ENCODE measurements at places on chromosomes 4 and X. TPM values are rescaled to one million over a fixed set of nuclear protein-coding genes. Genes with fewer than 3 reads are reported as not detected.

- DNase-seq: no peak
- no peaks in the 10 kb centered on the region for H3K27me3 ChIP-seq
- no peaks in the 10 kb centered on the region for H3K36me3 ChIP-seq
Measured at GRCh38 chr4:112109360-112110058, 35.7 kb upstream of the FAM241A start.

TSPAN5 gene
- 4.1 TPM for total RNA-seq

DNA sequence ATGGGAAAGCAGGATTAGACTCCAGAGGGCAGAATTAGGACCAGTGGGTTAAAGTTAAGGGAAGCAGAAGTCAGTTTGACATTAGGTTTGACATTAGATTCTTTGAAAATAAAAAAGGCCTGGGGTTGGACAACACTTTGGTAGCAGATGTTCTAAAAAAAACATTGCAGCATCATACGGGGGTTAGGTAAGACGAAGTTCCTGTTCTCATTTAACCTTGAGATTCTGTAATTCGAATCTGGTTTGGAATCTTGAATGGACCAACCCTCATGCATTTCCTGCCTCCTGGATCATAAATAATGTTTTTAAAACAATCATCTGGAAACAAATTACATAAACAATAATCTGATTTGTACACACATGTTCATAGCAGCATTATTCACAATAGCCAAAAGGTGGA, 181.0 kb downstream of the SHROOM3 start:
- peaks cover 11% of the 10 kb centered on the region for H3K4me1 ChIP-seq
- H3K36me3 ChIP-seq: no peaks in the 10 kb centered on the region

SHROOM4 gene
- total RNA-seq: 11.1 TPM

- H3K36me3 ChIP-seq: no peaks in the 10 kb centered on the region
- no peak for DNase-seq
- H3K4me3 ChIP-seq: no peak overlapping the region
- no peak overlapping the region for H3K27ac ChIP-seq
- no peaks in the 10 kb centered on the region for H3K4me1 ChIP-seq
Measured at GRCh38 chr4:24683116-24683515, 98.8 kb upstream of the DHX15 start.

DNA sequence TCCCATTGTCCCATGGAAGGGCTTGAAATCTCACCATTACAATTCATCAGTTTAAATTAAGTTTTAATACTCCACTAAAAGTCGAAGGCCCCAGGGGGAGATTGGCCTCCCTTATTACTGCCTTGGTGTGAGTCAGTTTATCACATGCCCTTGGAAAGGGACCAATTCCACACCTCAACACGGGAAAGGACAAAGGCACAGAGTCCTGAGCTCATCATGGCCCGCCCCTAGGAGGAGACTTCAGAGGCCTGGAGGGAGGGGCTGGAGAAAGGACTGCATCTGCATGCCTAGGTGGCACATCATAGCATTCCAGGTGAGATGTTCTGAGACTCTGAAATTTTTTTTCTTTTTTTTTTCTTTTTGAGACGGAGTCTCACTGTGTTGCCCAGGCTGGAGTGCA, 2.8 kb upstream of the SEL1L3 start:
- no peaks in the 10 kb centered on the region for H3K27me3 ChIP-seq
- H3K27ac ChIP-seq: no peak overlapping the region
- H3K36me3 ChIP-seq: no peaks in the 10 kb centered on the region
- DNase-seq: no peak

- no peak overlapping the region for H3K4me3 ChIP-seq
Measured at GRCh38 chr4:149708513-149709130, 107.0 kb downstream of the IQCM start.

- no peak for DNase-seq
- H3K36me3 ChIP-seq: no peaks in the 10 kb centered on the region
- H3K27ac ChIP-seq: no peak overlapping the region
- no peaks in the 10 kb centered on the region for H3K27me3 ChIP-seq
- H3K4me1 ChIP-seq: peaks cover 43% of the 10 kb centered on the region
Measured at GRCh38 chr4:3367866-3368265, 73.9 kb upstream of the HGFAC start.

MORF4L2 gene
- 149 TPM for total RNA-seq

DNA sequence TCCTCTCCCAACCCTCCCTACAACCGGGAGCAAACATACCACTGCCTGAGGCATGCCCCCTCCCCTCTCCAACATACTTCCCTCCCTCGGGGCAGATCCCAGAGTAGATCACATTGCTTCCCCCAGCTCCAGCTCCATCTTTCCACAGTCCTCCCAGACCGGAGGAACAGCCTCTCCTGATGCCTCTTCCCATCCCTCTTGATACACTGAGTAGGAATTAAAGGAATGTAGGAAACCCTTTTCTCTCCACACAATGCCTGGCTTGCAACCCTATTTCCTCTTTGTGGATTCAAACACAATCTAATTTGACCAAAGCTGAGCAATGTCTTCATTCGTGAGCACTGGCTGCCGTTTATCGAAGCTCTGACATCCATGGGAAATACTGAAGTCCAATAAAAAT, 339.8 kb downstream of the BCOR start:
- H3K4me1 ChIP-seq: no peaks in the 10 kb centered on the region
- no peaks in the 10 kb centered on the region for H3K36me3 ChIP-seq
- no peak overlapping the region for H3K27ac ChIP-seq
- H3K27me3 ChIP-seq: no peaks in the 10 kb centered on the region

GRCh38 chr4:55503169-55503568, 43.5 kb downstream of the CLOCK start:
- no peaks in the 10 kb centered on the region for H3K27me3 ChIP-seq
- DNase-seq: no peak
- H3K36me3 ChIP-seq: no peaks in the 10 kb centered on the region
- H3K4me1 ChIP-seq: peaks cover 4% of the 10 kb centered on the region

NPY1R gene
- total RNA-seq: 0.92 TPM

DNA sequence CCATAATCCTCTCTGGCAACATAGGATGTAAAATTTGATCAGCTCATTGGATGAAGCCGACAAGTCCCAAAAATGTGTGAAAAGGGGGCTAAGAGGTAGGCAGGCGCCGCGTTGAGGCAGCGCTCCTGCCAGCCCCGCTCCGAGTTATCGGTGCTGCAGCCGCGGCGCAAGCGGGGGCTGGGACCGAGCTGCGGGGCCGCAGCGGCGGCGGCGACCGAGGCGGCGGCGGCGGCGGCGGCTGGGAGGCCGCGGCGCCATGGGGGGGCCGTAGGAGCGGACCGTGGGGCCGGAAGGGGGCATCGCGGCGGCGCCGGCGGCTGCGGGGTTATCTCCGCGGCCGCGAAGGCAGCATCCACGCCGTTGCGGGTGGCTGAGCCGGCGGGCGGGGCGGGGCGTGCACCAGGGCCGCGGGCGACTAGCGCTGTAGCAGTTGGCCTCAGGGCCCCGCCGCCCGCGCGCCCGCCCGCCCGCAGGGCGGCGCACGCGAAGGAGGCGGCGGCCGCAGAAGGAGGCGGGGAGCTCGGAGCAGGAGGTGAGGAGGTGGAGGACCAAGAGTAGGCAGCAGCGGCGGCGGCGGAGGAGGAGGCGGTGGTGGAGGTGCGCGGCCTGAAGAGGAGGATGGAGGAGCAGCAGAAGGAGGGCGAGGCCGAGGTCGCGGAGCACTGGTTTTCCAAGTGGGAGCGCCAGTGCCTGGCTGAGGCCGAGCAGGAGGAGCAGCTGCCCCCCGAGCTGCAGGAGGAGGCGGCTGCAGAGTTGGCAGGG, 126.0 kb upstream of the CXorf66 start:
- no peak for DNase-seq
- peaks cover 5% of the 10 kb centered on the region for H3K27me3 ChIP-seq
- H3K36me3 ChIP-seq: no peaks in the 10 kb centered on the region
- H3K27ac ChIP-seq: no peak overlapping the region
- peak overlapping the region; percentile 45 for H3K4me3 ChIP-seq
- no peaks in the 10 kb centered on the region for H3K4me1 ChIP-seq

DNA sequence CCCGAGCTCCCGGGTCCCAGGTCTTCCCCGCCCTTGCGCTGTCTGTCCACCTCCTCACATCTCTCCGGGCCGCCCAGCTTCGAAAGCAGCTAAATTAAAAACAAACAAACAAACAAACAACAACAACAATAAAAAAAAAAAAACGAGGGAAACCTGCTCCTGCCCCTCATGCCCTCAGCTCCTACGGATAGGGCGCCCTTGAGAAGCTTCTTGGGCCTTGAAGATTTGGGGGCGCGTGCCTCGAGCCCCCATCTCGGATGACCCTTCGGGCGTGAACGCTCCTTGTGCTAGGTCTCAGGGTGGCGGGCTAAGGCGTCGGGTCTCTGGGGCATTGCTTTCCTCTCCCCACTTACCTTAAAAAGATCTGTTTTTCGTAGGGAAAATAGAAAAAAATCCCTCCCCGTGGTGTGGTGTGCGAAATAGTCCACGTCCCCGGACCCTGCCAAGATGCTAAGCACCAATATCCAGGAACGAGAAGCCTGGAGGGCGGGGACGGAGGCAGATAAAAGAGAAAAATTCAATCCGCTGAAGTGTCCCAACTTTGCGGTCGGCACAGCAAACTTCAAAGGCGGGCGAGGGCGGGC, 603 bp downstream of the NDNF start:
- peaks cover 13% of the 10 kb centered on the region for H3K27me3 ChIP-seq
- H3K4me1 ChIP-seq: peaks cover 20% of the 10 kb centered on the region
- peak overlapping the region; percentile 61 for H3K4me3 ChIP-seq
- H3K27ac ChIP-seq: peak overlapping the region; percentile 75

DNA sequence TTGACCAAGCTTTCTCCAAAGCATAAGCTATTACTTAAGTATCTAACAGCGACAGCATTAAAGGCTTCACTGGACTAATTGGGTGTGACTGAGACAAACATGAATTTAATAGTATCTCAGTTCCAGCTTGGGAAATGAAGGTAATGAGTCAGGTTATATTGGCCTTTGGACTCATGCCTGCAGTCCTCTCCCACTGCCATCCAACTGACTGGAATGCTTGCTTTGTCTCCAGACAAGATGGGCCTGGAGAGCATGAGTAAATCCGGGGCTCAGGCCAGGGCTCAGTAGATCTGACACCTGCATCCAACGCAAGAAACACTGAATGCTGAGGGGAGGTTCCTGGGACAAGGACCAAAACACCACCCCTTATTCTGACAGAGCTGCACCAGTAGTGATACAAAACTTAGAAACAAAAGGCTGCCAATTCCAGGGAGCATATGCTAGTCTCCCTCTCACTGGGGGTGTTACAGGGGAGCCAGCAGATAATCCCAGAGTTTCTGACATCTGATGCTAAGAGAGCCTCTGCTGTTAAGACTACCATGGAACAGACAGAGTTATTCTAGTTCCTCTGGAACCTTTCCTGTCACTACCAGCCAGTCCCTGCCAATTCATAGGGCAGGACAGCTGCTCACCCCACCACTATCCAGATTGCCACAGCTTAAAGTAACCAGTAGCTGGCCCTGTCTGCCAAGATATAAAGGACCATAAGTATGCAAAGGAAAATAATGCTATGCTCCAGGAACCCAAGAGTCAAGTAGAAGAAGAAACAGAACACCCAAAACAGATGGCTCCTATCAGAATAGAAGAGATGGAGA, 293.8 kb downstream of the IQCM start:
- H3K4me3 ChIP-seq: no peak overlapping the region
- H3K36me3 ChIP-seq: no peaks in the 10 kb centered on the region
- H3K4me1 ChIP-seq: no peaks in the 10 kb centered on the region
- no peaks in the 10 kb centered on the region for H3K27me3 ChIP-seq

- H3K4me1 ChIP-seq: no peaks in the 10 kb centered on the region
- H3K27me3 ChIP-seq: no peaks in the 10 kb centered on the region
- H3K27ac ChIP-seq: no peak overlapping the region
- no peak for DNase-seq
- H3K4me3 ChIP-seq: no peak overlapping the region
Measured at GRCh38 chr4:56739066-56739777, 58.1 kb upstream of the HOPX start.

DNA sequence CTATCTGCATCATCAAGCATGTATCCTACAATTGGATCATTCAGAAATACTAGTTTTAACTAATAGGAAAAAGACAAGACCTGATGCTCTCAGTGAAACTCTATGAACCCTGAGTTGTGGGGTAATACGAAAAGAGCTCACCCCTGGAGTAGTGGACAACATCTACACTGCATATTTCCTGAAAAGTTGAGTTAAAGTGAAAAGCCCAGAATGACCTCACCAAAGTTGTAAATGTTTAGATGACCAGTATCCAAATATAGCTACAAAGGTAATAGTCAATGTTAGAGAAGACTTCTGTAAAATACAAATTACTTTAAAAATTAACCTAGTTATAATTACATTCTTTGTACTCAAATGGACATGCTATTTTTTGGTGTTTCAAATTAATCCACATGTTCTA, 52.8 kb upstream of the SRPX start:
- no peak for DNase-seq
- peaks cover 3% of the 10 kb centered on the region for H3K4me1 ChIP-seq
- no peaks in the 10 kb centered on the region for H3K36me3 ChIP-seq
- H3K27me3 ChIP-seq: peaks cover 21% of the 10 kb centered on the region
- no peak overlapping the region for H3K4me3 ChIP-seq
- H3K27ac ChIP-seq: no peak overlapping the region

- peak; percentile 48 for DNase-seq
- H3K4me1 ChIP-seq: peaks cover 7% of the 10 kb centered on the region
- H3K27me3 ChIP-seq: no peaks in the 10 kb centered on the region
Measured at GRCh38 chrX:2320580-2321327, 180.0 kb downstream of the DHRSX start.

GRCh38 chrX:97860226-97860625, 976.5 kb downstream of the RPA4 start:
- no peaks in the 10 kb centered on the region for H3K4me1 ChIP-seq
- no peaks in the 10 kb centered on the region for H3K27me3 ChIP-seq
- DNase-seq: no peak

DNA sequence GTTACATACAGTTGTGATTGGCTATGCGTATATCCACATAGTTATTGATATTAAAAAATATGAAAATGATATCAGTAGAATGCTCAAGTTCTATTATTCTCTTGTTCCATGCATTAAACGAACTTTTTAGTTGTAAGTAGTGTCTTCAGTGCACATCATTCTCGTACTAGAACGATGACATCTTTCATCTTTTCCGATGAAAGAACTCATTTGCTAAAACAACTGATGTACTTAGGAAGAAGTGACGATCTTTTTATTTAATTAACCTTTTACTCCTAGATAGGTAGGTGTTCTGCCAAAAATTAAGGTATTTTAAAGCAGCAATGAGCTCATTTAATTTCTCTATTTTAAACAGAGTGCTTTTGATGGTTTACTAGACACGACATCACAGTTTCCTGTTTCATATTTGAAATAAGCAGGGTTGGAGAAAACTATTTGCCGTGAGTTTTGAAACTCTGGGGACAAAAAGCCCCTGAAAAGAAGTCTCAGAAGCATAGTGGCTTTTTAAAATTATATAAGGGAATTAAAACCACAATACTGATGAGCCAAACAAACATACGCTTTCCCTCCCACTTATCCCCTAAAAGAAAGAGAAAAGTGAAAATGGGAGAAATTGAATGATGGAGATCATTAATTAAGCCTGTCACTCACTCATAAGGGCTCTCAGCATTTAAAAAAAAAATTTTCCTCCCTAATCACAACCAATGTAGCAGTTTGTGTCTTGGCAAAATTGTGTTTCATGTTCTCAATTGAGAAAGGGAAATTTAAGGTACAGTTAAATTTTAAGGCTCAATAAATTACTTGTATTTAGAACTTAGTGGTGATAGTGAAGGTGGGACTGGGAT, 25.6 kb downstream of the SPRY1 start:
- peak overlapping the region; percentile 25 for H3K4me3 ChIP-seq
- DNase-seq: no peak
- H3K27ac ChIP-seq: peak overlapping the region; percentile 52

Data from heart right ventricle (tissue), 16 donors.